Pulmonary artery endothelial cell (primary cell): ENCODE measurements at places on chromosomes 3 and 15. TPM values are rescaled to one million over a fixed set of nuclear protein-coding genes. Genes with fewer than 3 reads are reported as not detected.

DNA sequence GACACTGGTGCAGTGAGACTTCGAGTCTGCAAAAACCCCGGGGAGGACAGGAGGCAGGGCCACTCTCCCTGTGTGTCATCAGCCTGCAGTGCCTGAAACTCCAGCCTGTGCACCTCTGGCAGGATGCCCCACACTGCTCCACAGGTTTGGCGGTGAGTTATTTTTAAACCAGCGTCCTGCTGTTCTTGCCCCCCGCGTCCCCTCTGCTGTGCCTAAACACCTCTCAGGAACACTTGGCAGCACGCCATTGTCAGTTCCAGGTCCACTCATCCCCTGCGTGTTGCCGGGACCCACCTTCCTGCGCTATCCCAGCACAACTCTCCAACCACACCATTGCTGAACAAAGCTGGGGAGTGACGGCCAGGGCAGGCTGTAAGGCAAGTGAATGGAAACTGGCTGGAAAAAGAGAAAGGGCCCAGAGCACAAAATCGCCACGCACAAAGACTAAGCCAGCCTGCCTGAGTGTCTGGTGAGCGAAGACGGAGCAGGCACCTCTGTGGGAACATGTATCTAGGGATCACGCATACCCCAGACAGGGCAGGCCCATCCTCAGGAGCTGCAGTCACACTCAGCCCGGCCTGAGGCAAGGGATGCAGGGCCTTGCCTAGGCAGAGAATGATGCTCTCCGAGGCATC lies 3.1 kb upstream of the PLA2G4F start:
- no peak for DNase-seq

DNA sequence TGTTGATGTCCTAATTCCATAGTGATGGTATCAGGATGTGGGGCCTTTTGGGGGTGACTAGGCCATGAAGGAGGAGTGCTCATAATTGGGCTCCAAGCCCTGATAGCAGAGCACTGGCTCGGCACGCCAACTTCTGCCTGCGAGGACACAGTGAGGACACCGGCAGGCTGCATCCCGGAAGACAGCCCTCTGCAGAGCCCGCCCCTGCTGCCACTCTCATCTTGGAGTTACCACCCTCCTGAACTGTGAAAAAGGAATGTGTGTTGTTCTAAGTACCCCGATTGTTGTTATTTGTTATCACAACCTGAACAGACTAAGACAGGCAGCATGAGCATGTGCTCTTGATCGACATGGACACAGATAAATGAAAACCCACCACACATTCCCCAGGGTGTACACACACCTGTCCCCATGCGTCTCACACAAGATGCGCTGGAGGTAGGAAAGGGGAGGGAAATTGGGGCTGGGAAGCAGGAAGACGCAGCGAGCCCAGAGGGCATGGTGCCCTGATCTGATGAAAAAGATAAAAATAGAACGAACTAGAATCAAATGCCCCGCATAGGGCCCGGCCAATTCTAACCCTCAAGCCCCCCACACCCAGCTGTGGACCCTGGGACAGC lies 40.1 kb downstream of the RPN1 start:
- DNase-seq: no peak

DNA sequence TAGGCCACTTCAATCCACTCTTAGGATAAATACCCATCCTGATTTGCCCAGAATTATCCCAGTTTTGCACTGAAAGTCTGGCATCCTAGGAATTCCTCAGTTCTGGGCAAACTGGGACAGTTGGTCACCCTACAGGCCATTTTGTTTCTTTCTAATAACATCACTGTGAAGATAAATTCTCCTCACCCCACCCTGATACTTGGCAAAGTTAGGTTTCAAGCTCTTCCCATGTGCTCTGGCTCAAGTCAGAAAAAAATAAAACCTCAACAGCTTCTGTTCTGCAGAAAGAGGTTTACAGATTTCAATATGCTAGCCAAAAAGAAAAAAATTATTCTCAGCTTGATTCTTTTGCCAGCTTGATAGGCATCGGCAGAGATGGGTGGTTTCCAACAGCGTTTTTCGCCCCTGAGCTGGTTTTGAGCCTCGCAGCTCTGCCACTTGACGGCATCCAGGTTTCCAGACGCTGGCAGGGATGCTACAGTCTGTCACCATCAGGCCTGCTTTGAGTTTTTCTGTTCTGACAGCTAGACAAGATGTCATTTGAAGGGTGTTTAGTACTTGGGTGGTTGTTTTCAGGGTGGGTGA lies 171.4 kb downstream of the SSR3 start:
- DNase-seq: no peak

GRCh38 chr3:107055181-107055942 lies 321.9 kb upstream of the CCDC54 start:
- no peak for DNase-seq

DNA sequence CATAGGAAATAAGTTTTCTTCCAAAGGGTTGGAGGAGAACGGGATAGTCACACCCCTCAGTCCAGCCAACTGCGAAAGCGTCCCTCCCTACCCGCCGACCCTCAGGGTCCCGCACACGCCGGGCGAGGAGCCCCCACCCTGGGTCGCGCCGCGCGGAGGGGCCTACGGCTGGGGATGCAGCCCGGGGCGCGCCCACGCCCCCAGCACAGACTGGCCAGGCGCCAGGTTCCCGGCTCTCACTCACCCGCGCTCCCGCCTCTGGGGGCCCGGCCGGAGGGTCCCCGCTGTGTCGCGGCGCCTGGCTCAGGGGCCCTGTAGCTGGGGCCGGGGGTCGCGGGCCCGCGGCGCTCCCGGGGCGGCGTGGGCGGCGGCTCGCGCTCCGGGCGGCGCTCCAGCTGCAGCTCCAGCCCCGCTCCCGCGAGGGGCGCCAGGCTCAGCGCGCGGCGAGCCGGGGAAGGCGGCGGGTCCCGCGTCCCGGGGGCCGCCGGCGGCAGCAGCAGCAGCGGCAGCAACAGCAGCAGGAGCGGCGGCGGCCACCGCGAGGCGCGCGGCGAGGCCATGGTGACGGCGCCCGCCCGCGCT lies 375 bp downstream of the HEG1 start:
- DNase-seq: no peak

GRCh38 chr3:70110066-70110465 lies 110.5 kb downstream of the SAMMSON start:
- DNase-seq: no peak

DNA sequence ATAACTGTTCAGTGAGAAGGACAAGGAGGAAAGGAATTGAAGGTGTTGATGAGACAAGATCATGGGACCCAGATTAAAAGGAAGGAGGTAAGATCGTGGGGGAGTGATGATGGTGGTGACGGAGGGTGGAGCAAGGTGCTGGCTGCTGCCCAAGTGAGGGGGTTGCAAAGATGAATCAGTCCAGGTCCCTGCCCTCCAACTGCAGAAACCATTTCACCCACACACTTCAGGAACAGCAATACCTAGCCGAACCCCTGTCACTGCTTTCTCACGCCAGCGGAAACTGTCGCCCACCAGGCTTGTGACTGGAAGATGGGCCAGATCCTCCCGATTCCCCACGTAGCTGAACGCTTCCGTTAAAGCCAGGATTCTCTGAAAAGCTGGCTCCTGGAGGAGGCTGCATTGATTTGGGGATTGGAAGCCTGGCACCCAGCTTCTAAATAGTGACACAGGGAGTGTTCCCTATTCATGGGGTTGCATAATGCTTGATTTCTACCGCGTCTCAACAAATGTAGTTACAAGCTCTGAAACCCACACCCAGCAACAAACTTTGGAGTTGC lies 3.2 kb upstream of the LSG1 start:
- no peak for DNase-seq

The CHRFAM7A gene
- 3.8 and 8.6 TPM in 2 replicates for total RNA-seq

The FMN1 gene
- total RNA-seq: under 0.01 and 0.04 TPM in 2 replicates

The LRTM1 gene
- not detected in 2 replicates for total RNA-seq

The TGM4 gene
- 0.14 and 0.26 TPM in 2 replicates for total RNA-seq

The PTX3 gene
- 1,084 and 1,117 TPM in 2 replicates for total RNA-seq

The TMC3 gene
- not detected in 2 replicates for total RNA-seq

The MYRIP gene
- 22.4 and 24.8 TPM in 2 replicates for total RNA-seq

The STT3B gene
- 168 and 198 TPM in 2 replicates for total RNA-seq

The IQCF5 gene
- total RNA-seq: not detected in 2 replicates

The GP9 gene
- total RNA-seq: not detected in 2 replicates
